ENCODE measurements at places on chromosomes 2 and 18.

DNA sequence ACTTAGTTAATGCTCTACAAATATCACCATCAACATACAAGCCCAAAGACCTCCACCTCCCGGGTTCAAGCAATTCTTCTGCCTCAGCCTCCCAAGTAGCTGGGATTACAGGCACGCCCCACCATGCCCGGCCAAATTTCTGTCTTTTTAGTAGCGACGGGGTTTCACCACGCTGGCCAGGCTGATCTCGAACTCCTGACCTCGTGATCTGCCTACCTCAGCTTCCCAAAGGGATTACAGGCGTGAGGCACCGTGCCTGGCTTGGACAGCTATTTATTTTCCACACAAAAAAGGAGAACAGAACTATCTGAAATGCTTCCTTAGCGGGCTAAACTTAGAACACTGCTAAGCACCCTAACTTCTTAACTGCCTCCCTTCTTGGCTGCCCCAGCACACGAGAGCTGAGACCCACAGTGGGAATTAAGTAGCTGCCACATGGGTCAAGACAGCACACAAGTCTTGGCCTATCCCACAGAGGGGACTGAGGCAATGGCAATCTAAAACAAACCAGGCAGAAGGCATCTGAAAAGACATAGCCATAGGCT lies 24.8 kb downstream of the CYTIP start:
- DNase-seq = no peak

DNA sequence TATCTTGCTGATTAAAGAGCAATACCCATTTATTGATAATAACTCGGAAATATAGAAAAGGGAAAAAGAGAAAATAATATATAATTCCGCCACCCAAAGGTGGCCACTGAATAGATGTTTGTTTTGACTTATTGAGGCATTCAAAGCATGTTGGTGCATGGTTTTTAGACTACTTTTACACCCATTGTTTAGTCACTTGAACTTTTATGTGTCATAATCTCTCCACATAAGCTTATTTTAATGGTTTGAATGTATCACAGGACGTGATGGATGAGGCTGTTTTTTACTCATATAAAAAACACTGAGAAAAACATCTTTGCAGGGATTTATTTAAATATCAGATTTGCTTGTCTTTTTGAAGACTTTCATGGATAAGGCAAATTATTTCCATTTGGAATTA lies 120.4 kb downstream of the ACKR3 start:
- no peak for DNase-seq

- DNase-seq = no peak
Observed at GRCh38 chr2:45823723-45824206, 172.3 kb downstream of the PRKCE start.

GRCh38 chr2:7430869-7431641 lies 513.8 kb downstream of the RNF144A start:
- DNase-seq = no peak

DNA sequence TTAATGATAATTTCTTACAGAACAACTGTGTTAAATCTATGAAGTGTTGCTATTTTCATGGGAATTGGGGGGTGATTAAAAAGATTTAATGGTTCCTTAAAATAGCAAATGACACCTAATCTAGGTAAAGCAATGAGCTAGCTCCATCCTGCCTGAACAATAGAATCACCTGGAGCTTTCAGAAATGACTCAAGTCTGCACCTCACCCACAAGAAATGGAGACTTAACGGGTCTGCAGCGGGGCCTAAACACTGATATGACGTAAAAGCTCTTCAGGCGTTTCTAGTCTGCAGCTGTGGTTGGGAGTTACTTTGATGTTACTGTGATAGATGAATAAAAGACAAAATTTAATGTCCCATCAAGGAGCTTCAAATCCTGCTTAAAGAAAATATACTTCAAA lies 328.2 kb downstream of the RND3 start:
- DNase-seq = no peak

GRCh38 chr2:28755421-28755820 lies 3.8 kb downstream of the PPP1CB start:
- peak; percentile 33 for DNase-seq

- DNase-seq = no peak
Observed at GRCh38 chr18:23301972-23302371, 151.1 kb upstream of the RIOK3 start.

DNA sequence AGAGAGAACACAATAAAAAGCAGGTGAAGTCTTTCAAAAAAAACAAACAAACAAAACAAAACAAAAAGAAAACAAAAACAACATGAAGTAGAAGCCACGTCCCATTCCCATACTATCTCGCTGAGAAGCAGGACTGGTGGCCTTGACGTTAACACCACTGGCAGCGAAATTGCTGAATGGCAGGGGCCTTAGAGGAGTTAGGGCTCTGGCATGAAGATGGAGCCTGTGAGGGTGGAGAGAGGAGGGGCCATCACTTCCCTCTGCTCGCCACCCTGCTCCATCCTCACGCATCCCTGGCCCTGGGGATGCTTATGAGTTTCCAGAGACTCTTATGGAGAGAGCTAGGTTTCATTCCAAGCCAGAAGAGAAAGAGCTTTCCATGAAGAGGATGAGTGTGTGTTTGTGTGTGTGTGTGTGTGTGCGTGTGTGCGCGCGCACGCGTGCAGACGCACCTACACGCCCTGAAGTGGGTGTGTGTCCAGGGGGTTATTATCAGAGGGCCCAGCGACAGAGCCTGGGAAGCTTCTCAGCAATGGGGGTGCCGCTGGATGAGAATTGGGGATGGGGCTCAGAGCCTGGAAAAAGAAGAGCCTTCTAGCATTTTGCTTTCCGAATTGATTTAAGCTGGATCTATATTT lies 20.4 kb upstream of the IMPA2 start:
- no peak for DNase-seq

DNA sequence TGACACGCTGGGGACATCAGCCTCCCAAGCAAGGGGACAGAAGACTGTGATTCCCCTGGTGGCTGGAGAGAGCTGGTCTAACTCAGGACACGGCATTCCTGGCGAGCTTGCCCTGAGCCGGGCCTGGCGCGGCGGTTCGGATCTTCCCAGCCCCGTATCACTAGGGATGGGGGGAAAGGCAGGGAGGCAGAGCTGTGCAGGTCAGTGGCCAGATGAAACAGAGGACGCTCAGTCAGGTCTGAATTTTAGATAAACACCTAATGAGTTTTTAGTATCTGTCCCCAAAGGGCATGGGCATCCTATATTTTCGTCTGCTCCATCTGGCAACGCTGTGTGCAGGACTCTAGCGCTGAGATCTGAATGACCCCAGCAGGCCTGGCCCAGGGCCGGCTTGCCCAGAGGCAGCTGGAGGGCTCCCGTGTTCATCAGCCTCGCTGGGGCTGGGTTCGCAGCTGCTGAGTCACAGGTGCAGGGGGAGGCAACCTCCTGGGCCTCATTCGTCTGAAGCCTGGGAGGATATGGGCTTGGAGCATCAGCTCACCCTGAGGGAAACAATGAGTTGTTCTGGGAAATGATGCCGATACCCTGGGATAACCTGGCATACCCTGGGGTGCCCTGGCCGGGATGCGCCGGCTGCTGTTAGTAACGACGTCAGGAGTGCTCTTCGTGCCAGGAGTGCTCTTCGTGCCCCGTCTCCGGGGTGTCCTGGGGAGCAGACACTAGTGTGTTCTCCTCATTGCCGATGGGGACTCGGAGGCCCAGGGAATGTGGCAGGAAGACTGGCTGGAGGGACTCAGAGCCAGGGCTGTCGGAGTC lies 48.1 kb upstream of the HPCAL1 start:
- peak; percentile 27 for DNase-seq

DNA sequence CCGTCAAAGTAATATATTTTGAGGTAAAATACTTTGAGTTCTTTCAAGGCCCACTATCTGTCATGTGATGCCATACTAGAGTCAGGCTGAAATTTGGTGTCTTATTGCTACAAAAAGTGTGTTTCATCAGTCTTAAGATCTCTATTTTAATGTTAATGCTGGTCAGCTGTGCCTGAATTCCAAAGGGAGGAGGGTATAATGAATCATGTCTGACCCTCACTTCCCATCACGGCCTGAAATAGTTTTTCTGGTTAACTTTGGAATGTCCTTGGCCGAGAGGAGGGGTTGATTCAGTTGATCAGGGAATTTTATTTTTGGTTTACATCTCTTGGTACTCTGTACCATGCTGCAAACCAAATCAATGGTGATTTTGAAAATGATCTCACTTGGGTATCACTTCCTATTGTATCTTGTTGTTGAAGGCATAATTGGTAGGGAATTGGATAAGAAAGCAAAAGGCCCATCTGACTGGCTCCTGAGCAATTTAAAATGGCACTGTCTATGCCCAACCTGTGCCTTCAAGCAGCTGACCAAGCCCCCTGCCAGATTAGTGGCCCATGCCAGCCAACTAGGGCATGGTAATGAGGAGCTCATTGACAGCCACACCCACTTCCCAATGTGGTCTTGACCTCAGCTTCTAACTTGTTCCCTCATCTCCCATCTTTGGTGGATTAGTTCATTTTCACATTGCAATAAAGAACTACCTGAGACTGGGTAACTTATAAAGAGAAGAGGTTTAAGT lies 6.1 kb upstream of the SLC35F5 start:
- DNase-seq = peak; percentile 94

DNA sequence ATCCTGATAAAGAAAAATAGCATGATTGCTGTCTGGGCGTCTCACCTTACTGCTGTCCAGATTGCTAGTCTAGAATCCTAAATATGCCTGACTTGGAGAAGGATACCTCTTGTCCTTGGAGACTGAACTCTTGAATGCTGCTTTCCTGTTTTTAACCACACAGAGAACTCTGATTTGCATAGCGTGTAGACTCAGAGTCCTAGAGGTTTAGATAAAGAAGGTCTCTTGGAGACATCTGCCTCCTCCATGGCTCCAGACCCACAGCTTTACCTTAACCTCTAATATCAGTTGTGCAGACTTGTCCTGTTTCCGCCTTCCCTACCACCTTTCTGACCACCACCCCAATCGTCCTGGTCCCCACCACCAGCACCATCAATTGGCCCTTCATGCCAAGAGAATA lies 292.6 kb upstream of the CYRIA start:
- DNase-seq = no peak
